ENCODE measurements at places on chromosomes 6 and 20. TPM values are rescaled to one million over a fixed set of nuclear protein-coding genes. Genes with fewer than 3 reads are reported as not detected.

- no peak for DNase-seq
Measured at GRCh38 chr6:15327271-15327670, 81.4 kb downstream of the JARID2 start.

Gene C20orf96
- 5.4 TPM for total RNA-seq

DNA sequence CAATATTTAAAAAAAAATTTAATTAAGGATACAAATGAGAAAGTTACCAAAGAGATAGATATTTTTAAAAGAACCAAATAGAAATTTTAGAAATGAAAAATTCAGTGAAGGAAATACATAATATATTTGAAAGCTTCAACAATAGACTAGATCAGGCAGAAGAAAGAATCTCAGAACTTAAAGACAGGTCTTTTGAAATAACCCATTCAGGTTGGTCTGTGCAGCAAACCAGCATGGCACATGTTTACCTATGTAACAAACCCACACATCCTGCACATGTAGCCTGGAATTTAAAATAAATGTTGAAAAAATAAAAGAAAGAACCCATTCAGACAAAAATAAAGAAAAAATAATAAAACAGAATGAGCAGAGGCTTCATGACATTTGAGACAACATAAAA, 221.1 kb upstream of the ID4 start:
- no peak for DNase-seq

Gene TREM2
- total RNA-seq, result 0.92 TPM

Gene SLC23A2
- 6.7 TPM for total RNA-seq

Gene C6orf15
- total RNA-seq, result not detected

DNA sequence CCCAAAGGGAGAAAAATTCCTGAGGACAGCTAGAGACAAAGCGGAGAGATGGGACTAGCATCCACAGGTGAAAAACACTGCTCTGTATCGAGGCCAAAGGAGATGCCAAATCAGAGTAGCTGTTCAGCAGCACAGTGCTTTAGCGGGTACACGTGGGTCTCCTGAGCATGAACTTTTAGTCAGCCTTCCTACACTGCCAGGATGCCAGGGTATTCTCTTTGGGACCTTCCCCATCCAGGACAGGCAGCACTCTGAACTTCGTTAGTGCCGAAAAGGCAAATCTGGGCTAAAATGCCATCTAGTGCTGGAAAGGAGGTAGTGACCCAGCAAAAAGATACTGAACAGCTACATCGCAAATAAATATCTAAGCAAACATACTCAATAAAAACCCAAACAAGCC, 64.9 kb downstream of the C6orf58 start:
- DNase-seq, result no peak

Gene HAO1
- total RNA-seq, result not detected

DNA sequence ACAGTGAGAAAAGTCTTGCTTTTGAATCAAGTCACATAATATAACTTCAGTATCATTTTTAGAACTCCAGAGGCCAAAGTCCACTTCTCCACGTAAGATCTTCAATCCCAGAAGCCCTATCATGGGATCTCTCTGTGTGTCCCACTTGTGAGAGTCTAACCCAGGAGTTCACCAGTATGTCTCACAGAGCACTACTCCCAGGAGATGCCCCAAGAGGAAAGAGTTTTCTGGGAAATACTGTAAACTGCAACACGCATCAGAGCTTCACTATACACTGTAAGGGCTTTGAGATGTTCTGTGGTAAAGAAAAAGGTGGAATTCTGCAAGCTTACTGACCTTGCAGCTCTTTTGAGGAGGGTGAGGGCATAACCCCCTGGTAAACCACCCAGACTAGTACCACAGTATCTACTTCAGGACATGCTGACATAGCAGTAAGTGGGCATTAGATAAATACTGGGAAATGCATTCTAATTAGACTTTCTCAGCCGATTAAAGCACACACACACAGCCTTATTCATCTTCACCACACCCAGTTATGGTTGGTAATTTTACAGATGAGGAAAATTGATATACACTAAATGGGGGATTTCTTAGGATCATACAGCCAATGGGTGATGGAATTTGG, 12.3 kb downstream of the DCBLD1 start:
- DNase-seq, result no peak

Gene CRISP3
- total RNA-seq, result not detected

GRCh38 chr6:134031696-134032255, 20.6 kb downstream of the SLC2A12 start:
- no peak for DNase-seq

DNA sequence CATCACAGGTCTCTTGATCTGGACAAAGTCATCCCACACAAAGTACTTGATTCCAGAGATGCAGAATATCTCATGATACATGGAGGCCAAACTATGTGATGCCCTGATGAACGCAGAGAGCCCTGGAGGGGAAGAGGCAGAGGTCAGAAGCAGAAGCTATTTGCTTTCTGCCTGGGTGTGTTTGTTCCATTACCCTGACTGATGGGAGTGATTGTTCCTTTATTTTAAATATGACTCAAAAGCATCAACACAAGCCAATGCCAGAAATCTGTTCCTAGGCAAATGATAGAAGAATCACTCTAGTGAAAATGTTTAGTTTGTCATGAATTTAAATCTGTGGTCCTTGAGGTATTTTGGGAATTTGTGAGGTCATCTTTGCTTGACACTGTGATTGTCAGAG, 54.7 kb upstream of the GGTLC1 start:
- no peak for DNase-seq

DNA sequence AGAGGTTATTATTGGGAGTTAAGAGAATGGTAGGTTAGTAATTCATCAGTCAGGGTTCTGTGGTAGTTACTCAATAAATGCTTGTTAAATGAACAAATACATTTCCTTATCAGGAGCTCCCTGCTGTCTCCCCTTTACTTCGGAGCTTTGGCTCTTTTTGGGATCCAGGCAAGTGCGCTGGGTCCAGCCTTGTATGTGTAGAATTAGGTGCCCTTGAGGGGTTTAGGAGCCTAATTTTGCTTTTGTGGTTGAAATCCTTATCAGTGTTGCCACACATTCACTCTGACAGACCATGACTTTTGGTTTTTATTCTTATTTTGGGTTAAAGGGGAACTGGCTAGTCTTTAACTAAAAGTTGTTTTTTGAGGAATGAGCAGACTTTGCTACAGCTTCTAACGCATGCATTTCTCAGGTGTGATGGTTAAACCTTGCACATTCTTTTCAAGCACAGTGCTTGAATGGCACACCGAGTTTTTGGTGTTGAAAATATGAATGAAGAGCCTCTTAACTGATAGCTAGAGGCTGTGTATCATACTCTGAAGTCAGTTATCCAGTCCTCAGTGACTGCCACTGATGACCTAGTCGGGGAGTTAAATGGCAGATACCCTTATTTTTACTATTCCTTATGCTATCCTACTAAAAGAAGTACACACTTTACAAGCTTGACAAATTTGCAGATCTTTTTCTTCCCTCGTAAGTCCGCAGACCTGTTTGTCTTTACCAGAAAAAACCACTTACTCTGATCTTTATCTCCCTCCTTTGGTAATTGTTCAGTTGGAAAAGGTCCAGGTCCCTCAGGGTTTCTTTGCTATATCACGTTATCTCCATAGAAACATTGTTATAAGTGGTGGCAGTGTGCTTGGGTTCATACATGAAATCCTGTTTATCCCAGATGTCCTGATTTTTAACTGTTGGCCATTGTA, 50.7 kb upstream of the PLCG1 start:
- DNase-seq, result no peak

DNA sequence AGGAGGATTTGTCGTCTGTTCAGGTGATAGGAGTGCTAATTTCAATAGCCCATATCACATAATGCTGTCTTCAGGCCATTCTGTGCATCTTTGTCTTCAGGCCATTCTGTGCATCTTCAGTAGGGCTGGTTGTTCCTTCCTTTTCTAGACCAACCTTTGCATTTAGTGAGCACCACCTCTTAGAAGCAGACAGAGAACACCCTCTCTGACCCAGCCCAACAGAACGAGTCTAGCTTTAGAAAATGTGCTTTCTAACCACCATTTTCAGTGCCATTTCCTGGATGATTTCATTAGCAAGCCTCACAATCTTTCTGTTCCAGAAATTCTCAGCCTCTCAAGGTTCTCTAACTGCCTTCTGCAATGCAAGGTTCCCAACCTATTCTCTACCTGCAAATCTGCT, 215.3 kb upstream of the KCNQ5 start:
- DNase-seq, result no peak

- DNase-seq, result no peak
Measured at GRCh38 chr6:15876406-15876805, 213.6 kb upstream of the DTNBP1 start.

DNA sequence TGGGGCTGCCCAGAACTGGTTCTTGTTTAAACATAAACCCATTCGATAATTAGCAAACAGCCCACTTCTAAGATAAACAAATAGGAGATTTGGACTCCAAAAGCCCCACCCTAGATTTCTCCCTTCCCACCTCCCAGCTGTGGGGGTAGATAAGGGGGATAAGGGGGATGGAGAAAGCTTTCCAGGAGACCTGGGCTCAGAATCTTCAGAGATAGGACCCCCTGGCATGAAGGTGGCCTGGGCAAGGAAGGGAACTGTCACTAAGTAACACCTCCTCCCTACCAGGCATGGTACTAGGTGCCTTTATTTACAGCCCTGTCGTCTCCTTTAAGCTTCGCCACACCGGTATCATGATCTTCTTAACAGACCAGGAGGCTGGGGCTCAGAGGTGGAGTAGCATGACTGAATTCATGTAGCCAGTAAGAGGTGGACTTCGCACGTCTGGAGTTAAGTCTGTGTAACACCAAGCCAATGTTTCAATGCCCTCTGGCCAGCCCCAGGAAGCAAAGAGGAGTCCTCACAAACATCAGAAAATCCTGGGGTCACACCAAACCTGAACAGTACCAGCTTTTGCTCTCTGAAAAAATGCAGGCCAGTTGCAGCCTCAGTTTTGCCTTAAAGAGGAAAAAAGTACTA, 4.6 kb downstream of the SDC4 start:
- DNase-seq, result no peak

DNA sequence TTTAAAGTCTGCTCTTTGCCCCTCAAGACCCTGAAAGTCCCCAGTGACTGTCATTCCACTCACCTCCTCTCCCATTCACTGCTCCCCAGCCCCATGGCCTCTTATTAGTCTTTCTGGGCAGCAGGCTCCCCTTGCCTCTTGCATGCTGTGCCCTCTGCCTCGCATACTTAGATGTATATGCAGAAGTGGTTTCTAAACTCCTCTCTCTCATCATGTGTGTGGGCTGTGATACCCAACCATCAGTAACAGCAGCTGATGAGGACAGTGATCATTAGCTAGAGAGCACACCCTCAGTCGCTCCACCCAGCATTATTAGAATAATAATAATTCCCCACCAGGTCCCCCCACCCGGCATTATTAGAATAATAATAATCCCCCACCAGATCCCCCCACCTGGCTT, 14.5 kb downstream of the PKIG start:
- DNase-seq, result no peak

All from Right ventricle myocardium inferior (tissue), 1 donor.